ENCODE measurements at places on chromosomes 12 and 14.

DNA sequence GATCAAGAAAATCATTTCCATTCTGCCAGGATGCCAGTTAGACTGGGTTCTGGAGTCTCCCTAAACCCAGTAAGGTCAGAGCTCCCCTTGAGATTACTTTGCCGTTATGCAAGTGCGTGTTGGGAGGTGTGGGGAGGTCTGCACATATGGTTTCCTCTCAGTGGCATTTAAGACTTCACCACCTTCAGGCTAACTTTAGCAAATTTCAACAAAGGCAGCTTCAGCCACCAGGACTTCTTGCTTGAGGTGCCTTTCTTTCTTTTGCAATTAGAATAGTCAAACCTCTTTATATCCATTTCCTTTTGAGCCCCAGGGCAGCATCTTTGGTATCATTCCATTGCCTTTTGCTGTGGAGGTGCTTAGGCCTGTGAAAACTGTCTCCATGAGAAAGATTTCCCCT is 117.2 kb upstream of the CCND2 start:
- DNase-seq, result no peak

DNA sequence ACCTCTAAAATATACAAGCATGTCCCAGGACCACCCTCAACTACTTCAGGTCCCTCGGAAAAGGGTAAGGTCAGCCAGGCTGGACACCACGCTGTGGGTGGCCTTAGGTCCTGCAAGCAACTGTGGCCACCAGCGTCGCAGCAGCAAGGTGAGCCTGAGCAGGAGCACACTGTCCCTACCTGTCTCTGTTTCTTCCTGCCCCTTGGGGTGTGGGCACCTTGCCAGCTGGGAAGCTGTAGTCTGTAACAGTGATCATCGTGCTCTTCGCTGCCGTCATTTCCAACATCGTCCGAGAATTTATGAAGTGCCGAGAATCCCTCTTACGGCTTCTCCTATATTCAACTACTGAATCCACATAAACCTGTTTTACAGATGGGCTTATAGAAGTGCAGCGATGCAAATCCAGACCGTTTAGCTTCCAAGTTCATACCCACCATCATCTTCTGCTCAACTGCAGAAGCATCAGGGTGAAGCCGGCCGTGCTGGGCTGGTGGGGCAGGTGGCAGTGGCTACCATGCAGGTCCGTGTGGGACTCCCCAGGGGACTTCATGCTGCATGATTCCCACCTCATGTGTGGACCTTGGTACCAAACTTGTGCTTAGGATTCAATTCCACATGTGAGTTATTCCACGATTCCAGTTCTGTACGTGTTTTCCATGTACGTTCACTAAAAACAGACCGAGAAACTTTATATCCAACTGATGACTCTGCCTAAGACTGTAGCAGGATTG is 361.3 kb upstream of the SFSWAP start:
- DNase-seq, result no peak

DNA sequence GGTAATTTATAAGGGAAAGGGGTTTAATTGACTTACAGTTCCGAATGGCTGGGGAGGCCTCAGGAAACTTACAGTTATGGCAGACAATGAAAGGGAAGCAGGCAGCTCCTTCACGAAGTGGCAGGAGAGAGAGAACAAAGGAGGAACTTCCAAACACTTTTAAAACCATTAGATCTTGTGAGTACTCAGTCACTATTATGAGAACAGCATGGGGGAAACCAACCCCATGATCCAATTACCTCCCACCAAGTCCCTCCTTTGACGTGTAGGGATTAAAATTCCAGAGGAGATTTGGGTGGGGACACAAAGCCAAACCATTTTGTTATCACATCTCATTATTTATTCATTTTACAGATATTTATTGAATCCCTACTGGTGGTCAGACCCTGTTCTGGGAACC is 822.8 kb downstream of the GALC start:
- no peak for DNase-seq

GRCh38 chr14:71606575-71606974 is 325.7 kb upstream of the RGS6 start:
- no peak for DNase-seq

- DNase-seq, result no peak
Measured at GRCh38 chr12:88922816-88923215, 342.5 kb upstream of the KITLG start.

GRCh38 chr12:93279565-93280412 is 97.9 kb upstream of the NUDT4 start:
- DNase-seq, result no peak

DNA sequence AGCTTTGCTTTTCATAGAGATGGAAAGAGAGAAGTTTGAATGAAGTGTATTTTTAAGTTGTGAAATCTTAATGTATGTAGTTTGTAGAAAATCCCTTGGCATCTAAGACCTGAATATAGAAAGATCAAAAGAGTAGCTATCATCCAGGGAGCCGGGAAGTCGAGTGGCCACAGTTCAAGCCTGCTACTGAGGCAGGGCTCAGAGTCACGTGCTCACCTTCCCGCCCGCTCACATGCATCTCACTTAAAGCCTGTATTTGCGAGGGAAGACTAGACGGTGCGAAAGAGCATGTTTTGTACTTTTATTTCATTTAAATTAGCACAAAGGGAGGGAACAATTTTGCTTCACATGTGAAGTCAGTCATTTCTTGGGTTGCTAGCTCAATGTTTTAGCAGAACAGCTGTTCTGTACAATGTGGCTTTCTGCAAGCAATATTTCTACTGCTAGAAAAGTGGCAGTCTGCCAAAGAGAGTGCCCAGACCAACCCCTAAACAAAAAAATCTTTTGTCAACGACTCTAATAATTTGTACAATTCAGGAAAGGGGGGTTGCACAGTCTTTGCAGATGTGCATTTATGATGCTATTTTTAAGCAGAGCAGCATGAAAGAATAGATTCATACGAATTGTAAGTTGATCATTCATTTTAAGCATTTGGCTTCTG is 290.7 kb downstream of the NPAS3 start:
- DNase-seq, result no peak

DNA sequence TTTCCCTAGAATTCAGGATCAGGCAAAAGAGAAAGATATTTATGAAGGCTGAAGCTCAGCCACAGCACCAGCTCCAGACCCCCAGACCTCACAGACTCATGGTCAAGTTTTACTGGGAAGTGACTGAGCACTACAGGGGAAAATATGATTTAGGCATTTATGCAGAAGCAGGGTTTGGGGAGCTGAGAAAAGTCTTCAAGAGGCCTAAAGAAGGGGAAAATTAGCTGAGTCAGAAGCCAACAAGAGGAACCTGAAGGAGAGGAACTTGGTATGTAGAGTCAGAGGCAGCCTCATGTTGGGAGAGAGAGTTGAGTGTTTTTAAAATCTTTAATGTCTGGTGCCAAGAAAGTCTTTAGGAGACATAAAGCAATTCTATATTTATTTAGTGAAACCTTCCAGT is 63.0 kb downstream of the FOS start:
- DNase-seq, result no peak

DNA sequence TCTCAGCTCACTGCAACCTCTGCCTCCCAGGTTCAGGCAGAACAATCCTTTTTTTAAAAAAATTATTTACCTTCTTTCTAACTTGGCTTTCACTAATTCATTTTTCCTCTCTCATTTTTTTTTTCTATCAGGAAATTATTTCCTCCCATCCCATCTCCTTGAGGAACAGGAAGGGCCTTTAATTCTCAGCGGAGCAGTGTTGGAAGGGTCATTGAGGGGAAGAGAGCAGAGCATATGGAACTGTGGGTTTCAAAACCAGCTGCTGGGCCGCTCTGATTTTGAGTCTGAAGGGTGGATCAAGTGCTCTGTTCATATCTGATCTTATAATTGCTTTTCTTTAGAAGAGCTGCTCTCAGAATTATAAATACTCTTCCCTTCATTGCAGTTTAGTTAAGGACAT is 29.0 kb downstream of the NUBPL start:
- no peak for DNase-seq

DNA sequence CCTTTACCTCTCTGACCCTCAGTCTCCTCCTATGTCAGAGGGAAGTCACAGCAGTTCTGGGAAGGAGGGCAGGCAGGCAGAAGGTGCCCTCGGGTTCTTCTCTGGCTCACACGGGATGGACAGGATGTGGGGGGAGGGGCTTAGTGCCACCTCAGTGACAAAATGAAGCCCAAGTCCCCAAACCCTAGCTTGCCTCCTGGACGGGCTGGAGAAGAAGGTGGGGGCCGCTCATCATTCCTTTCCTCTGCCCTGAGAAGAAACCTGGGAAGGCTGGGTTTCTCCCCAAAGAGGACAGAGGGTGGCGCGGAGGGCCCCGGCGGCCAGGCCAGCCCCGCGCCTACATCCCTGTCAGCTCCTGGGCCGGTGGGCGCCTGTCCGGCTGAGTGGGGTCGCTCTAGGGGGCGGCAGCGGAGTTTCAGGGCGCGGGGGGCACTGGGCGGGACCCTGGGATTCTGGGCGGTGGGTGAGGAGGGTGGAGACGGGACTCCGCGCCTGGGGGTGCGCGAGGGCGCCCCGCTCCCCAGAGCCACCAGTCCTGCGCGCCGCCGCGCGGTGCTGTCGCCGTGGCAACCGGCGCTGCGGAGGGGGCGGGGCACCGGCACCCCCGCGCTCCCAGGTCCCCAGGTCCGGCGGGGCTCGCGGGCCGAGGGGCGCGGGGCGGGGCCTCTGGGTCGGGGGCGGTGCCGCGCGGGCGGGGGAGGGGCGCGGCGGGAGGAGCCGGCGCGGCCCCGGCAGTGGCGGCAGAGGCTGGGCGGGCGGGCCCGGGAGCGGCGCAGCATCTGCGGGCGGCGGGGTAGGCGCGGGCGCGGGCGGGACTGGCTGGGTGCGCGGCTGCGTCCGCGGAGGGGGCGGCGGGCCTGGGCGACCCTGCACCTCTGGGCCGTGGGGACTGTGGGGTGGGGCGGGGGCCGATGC is at the start of gene TMEM121:
Gene TMEM121, plus strand, starts transcription at position 723 of the 915 bp plus-strand sequence. CDS start 2,252 bp downstream, outside the sequence.
- DNase-seq, result no peak

- DNase-seq, result no peak
Measured at GRCh38 chr12:3445119-3445978, 45.7 kb upstream of the PRMT8 start.

- no peak for DNase-seq
Measured at GRCh38 chr14:33560718-33561431, 390.0 kb downstream of the EGLN3 start.

DNA sequence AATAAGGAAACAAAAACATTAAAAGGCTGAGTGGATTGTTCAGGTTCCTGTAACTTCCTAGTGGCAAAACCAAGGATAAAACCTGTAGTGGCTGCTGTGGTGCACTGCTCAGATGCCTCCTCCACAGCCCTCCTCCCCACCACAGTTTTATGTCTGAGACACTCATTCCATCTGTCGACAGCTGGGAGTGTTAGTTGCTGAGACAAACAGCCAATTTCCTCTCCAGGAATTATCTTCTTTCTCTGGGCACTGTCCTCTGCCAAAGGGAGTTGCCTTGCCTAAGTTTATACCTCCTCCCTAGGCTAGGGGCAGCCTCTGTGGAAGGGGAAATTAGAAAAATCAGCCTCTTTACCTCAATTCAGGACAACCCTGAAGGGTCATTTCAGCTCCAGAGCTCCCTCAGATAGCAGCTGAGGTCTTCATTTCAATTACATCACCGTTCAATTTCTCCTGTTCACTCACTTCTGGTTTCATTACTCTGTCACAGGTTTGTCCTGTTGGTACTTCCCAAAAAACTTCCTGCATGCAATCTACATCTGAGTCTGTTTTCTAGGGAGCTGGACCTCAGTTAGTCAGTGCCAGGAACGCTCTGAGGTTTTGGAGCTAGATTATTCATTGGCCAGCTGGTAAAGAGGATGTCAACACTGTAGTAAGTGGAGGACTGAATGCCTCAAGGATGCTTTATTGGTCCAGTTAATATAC is 74.9 kb upstream of the ATP2B1 start:
- DNase-seq, result no peak

DNA sequence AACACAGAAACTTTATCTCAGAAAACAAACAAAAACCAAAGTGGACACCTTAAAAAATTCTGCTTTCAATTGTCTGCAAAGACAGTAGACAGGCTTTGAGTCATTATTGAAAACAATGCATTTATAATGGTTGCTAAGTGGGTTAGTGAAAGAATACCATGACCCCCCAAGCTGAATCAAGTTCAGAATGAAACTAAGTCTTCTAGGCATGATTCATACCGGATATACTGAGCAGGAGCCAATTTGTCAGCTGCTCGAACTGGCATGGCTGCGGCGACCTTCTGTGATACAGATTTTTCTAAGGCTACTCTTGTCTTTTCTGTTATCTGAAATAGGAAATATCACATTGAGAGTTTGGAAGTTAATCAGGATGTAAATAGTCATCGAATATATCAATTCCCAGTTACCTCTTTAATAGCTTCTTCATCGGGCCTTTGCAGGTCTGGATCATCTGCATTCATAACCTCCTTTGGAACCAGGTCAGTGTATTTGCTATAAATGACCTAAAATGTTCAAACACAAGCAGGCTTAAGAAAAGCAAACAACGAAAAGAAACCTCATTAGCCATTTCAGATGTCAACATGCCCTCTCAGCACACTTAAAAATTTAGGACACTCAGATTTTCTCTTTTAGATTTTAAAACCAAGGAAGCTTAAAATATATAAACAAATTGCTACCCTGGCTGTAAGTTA is 22.3 kb downstream of the SNW1 start:
- DNase-seq, result no peak

- DNase-seq, result no peak
Measured at GRCh38 chr14:22200977-22201605, 387.9 kb downstream of the DAD1 start.

DNA sequence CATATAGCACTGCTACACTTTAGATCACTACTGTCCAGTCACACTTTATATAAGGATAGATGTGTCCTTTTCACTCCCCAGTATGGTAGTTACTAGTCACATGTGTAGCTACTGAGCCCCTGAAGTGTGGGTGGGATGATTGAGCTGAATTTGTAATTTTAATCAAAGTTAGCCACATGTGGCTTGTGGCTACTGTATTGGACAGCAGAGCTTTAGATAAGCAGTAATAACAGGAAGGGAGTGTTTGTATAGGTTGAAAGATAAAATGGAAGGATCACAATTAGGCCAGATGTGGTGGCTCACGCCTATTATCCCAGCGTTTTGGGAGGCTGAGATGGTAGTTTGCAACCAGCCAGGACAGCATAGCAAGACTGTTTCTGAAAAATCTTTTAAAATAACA is 23.5 kb downstream of the NAA30 start:
- no peak for DNase-seq

DNA sequence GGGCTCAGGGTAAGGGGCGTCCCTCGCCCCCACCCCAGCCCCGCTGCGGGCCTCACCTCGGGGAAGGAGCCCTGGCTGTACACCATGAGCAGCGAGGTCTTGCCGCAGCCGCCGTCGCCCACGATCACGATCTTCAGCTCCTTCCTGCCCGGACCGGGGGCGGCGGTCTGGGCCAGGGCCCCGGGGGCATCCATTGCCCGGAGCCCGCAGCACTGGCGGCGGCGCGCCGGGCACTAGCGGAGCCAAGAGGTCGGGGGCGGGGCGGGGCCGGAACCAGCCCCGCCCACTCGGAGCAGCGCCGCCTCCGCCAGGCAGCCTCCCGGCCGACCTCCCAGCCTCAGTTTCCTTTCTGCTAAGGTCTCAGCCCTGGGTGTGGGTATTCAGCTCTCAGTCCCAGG is at the start of gene RHOF:
Gene RHOF, minus strand, starts transcription at position 249 of the 398 bp plus-strand sequence. Its CDS starts 55 bp downstream, at position 194.
- DNase-seq, result no peak

DNA sequence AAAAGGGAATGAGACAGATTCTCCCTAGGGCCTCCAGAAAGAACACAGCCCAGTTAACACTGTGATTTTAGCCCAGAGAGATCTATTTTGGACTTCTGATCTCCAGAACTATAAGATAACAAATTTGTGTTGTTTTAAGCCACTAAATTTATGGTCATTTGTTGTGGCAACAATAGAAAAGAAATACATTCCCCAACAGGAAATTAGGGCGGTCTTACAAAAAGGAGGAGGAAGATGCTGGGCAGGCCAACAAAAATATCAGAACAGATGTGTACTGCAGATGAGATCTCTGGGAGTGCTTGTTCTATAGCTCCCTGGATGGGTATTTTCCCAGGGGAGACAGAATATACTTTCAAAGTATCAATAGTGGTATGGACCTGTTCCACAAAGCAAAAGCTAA is 32.0 kb upstream of the SOCS2 start:
- no peak for DNase-seq

Measured in stimulated activated CD4-positive, alpha-beta T cell treated with anti-CD3 and anti-CD28 coated beads, Interleukin-1b, Interleukin-23, amount 100 ng/mL, for 24 hours (primary cell).